T-helper 17 cell (primary cell): ENCODE measurements at places on chromosomes 6 and 20.

DNA sequence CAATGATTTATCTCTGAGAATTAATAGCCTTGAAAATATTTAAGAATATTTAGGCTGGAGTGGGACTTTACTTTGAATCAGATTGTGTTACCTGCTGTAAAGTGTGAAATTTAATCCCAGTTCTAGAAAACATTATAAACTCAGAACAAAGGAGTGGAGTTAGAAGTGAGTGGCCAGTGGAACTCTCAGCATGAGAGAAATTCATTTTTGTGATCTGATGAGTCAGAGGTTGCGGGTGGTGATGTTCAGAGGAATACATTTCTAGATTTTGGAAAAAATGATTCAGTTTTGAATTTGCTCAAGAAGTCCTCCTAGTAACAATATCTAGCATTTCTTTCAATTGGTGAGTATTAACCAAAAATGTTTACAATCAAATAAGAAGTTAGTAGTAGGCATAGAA is 167.5 kb downstream of the ZFAND3 start:
- no peak for DNase-seq

DNA sequence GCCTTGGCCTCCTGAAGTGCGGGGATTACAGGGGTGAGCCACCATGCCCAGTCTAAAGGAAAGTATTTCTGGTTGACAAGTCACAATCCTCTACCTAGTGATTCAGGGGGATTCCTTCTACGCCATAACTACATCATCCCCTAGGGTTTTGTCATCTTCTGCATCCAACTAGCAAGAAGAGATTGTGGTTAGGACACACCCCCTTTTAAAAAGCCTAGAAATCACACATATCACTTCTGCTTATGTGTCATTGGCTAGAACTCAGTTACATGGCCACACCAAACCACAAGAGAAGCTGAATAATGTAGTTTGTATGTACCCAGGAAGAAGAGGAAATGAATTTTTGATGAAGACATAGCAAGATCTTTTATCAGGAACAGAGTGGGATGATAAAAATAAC is 14.7 kb upstream of the CHD6 start:
- DNase-seq, result no peak

- no peak for DNase-seq
Measured at GRCh38 chr6:154537511-154538325, 27.2 kb upstream of the CNKSR3 start.

- DNase-seq, result no peak
Measured at GRCh38 chr20:7108929-7109328, 341.4 kb downstream of the BMP2 start.

- no peak for DNase-seq
Measured at GRCh38 chr6:128422871-128423270, 97.5 kb downstream of the PTPRK start.

- no peak for DNase-seq
Measured at GRCh38 chr20:63177134-63177784, 38.7 kb downstream of the YTHDF1 start.

- no peak for DNase-seq
Measured at GRCh38 chr6:12327391-12327790, 37.2 kb downstream of the EDN1 start.

GRCh38 chr6:125539892-125540291 is 209.5 kb upstream of the HEY2 start:
- DNase-seq, result no peak

GRCh38 chr6:168851460-168852375 is 401.9 kb downstream of the THBS2 start:
- no peak for DNase-seq

GRCh38 chr6:16190214-16190613 is 48.2 kb upstream of the GMPR start:
- DNase-seq, result no peak

GRCh38 chr6:74222768-74223333 is 526.8 kb downstream of the CD109 start:
- no peak for DNase-seq

DNA sequence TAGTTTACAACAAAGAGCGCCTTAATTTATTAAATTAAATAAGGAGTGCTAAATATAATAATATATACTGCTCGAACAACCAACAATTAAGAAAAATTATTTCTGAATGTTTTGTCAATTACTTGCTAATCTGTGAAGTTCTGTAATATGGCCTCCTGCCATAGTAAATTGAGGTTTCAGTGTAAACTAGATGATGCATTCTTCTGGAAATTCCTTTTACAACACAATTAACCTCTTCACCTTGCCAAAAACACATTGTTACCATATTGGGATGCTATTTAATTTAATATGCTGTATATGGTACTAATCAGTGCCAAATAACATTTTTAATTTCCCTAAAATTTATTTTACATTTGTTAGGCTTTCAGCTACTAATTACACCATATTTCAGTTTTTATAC is 808.4 kb upstream of the CITED2 start:
- no peak for DNase-seq

DNA sequence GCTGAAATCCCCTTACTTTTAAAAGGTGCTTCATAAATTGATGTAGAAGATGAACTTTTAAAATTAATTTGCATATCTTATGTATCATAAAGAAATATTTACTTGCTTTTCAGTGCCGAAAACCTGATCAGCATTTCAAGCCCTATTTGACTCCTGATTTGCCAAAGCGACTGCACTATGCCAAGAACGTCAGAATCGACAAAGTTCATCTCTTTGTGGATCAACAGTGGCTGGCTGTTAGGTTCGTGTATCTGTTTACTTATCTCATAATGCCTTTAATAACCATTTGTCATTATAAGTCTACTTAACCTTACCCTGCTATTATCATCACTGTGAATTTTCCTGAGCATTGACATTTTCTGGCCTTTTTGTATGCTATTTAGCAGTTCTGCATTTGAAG is 7.8 kb downstream of the OR2A4 start:
- no peak for DNase-seq

- no peak for DNase-seq
Measured at GRCh38 chr20:24802286-24802820, 146.7 kb upstream of the CST7 start.

DNA sequence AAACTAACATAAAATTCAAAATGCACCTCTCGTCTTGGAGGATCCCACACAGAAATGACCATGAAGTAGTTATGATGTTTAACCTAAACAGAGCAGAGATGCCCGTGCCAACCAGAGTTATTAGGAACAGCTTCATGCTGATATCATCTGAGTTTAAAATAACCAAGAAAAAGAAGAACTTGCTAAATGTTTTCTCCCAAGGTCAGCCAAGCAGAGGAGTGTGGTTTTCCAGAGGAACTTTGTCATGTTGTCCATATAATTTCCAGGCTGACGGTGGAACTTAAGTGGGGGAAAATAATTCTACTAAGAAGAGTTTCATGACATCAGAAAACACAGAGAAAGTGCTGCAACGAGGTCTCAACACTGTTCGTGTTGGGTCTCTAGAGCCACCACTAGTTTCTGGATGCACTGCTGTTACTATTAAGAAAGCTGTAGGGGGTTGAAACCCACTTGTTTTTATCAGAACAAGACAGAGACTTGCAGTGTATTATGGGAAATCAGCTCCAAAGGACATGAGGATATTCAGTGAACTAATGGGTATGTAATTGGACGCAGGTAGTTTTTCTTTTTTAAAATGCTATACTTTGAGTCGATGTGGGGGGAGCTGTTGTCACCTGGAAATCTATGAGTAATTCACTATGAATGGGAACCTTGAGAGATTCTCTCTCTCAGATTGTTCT is 5.2 kb downstream of the AGPAT4 start:
- no peak for DNase-seq

DNA sequence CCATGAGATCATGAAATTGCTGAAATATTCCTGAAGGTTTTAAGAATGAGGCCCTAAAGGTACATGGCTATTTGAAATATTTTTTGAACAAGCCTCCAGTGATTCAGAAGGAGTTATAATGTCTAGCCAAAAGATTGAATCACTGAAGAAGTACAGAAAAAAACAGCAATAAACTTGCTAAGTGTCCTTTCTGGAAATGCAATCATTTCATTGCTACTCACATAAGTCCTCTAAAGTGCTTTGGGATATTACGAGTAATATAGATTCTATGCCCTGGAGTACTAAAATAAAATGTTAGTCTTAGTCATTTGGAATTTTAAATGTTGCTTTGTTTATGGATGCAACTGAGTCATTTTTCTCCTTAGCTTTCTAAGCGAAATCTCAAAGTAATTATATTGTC is 32.7 kb downstream of the CENPW start:
- DNase-seq, result no peak

DNA sequence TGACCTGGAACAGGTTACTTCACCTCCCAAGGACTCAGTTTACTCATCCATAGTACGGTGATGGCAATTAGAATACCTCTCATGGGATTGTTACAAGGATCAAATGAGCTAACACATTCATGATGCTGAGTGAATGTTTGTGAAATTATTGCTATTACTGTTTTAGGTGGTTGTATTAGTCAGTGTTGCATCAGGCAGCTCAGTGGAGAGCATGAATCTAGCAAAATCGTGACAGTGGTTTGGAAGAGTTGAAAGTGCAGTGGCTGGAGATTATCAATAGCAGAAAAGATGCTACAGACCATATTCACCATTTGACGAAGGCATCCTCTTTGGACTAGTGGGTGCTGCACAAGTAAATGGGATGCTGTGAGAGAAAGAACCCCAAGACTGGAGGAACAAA is 50.4 kb upstream of the CTNNBL1 start:
- DNase-seq, result no peak

DNA sequence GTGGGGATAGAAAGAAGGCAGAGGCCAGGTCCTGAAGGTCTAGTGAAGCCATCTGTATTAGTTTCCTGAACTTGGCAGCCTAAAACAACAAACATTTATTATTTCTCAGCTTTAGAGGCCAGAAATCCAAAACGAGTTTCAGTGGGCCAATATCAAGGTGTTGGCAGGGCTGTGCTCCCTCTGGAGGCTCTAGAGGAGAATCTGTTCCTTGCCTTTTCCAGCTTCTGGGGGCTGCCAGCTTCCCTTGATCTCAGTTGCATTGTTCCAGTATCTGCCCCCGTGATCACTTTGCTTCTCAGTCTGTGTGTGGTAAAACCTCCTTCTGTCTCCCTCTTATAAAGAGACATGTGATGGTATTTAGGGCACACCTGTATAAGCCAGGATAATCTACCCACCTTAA is 82.4 kb downstream of the MAFB start:
- no peak for DNase-seq

GRCh38 chr20:53291548-53291947 is 302.1 kb downstream of the ZNF217 start:
- no peak for DNase-seq

GRCh38 chr20:15476186-15476585 is 1097.1 kb downstream of the KIF16B start:
- DNase-seq, result no peak

DNA sequence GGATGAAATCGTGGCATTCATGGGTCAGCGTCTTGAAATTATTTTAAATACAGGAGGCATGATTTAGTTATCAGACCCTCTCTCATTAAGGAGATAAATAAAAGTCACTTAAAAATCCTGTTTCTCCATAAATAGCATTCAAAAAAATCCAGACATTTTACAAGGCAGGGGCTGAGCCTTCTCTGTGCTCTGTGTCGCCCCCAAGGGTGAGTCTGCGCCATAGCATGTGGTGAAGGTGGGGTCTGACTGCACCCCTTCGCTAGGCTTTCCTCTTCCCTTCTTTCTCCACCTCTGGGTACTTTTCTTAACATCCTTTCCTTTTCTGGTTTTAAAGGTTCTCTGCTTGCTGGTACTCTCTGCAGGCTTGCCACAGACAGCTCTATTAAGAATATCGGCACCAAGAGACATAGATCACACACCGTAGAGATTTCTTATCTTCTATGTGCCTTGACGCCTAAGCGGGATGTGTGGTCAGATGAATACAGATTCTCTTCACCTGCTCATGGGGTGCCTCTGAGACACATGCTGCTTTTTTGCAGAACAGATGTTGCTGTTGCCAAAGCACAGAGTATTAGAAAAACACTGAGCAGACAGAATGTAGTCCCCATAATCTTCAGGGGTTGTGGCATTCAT is 20.1 kb upstream of the FAM209A start:
- no peak for DNase-seq

DNA sequence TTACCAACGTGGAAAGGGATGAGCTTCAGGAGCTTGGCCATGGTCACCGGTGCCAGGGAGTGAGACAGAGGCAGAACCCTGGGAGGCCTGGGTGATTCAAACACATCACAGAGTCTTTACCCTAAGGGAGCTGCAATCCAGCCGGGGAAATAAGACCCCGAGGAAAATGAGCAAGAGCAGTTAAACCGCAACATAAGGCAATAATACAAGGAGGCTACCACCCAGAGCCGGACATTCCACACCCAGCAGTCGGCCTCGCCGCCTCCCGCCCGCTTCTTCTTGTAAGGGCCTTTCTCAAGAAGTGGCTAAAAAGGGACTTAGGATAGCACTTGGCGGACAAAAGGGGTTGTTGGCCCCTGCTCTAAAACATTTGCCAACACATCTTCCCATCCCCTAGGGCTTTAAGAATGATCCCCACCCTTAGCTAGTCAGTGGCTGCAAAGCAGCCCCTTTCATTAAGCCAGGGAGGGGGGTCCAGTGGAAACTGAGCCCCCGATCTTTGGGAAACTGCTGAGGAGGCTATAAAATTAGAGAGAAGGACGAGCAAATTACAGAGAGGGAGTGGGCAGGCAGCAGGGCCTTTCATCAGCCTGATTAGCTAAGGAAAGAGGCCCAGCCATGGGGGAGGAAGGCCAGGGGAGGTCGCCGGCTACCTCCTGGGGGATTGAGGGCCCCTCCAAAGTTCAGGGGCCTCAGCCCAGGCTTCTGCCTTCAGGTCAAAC is 34.3 kb downstream of the SNX5 start:
- DNase-seq, result no peak

DNA sequence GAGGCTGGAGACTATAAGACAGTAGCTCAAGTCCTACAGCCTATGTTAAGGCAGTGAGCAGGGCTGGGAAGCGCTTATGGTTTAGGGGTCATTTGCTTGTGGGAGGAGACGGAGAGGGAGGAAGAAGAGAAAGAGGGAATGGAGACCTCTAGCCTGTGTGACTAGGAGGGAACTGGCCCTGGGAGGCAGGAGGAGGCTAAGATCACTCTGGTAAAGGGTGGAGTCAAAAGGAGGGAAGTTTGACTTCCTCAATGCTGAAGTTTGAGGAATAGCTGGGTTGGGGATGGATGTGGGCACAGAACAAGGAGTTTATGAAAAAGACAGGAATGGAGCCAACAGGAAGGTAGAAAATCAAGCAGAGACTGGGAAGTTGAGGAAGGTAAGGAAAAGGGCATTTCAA is 6.4 kb upstream of the BACH2 start:
- no peak for DNase-seq

DNA sequence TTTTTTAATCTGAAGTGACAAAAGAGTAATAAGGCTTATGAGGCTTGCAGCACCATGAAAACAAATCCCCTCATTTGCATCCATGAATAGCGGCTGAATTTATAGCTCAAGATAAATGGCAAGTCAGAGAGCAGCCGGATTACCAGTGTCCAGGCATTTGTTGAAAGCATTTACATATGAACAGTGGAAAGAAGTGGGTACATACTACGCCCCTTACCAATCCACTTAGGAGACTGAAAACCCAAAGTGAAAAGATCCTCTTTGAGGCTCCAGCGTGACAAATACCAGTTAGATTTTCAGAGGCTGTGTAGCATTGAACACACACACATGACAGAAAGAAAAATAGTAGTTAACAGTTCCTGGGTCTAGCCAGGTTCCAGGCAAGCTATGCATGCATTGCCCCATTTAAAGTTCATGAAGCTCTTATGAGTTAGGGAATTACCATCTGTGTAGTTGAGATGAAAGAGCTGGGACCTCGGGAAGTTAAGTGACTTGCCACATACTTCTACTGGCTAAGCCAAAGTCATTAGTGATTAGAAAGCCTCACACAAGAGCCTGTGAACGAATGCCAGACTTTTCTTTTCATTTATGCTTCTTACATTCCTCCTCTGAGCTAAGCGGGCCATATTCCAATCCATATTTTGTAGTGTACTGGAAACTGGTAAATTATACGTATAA is 28.3 kb upstream of the NHSL1 start:
- no peak for DNase-seq
